ENCODE measurements at places on chromosomes 5 and 9.

GRCh38 chr5:81334304-81335061 is 33.1 kb downstream of the ZCCHC9 start:
- DNase-seq: no peak

- peak; percentile 57 for DNase-seq
Measured at GRCh38 chr5:134026521-134027287, 21.9 kb upstream of the VDAC1 start.

- DNase-seq: no peak
Measured at GRCh38 chr5:80925931-80926330, 34.2 kb upstream of the RASGRF2 start.

- no peak for DNase-seq
Measured at GRCh38 chr9:74645007-74645639, 148.0 kb downstream of the RORB start.

DNA sequence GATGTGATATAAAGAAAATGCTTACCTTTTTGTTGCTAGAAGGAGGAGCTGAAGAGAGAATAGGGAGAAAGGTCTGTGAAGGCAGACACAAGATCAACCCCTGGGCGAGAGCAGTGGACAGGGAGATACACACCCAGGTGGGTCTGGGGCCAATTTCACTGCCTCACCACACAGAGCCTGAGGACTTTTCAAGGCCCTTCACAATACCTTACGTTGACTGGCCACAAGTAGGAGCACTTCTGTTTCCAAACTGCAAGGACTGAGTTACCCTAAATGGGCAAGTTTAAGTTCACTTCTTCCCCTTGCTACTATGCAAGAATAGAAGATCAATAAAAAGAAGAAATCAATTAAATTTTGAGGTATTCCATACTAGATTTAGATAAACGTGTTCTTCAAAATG is 174.5 kb upstream of the SLC12A2 start:
- DNase-seq: peak; percentile 18

DNA sequence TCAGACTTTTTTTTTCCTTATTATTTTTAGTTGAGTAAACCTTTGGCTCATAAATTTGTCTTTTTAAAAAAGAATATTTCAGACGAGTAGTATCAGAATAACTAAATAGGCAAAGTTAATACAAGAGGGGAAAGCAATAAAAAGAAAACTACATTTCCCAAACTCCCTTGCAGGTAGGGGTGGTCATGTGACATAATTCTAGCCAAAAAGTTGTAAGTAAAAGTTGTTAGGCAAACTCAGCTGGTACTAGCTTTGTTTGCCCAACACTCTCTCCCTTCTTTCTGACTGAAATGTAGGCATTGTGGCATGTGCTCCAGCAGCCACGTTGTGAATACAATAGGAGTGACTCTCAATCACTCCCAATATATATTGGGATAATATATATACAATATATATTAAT is 20.9 kb downstream of the GIN1 start:
- DNase-seq: no peak

- DNase-seq: peak; percentile 9
Measured at GRCh38 chr9:95189251-95190098, 128.0 kb downstream of the FANCC start.
